ENCODE measurements at places on chromosomes 4 and X.

DNA sequence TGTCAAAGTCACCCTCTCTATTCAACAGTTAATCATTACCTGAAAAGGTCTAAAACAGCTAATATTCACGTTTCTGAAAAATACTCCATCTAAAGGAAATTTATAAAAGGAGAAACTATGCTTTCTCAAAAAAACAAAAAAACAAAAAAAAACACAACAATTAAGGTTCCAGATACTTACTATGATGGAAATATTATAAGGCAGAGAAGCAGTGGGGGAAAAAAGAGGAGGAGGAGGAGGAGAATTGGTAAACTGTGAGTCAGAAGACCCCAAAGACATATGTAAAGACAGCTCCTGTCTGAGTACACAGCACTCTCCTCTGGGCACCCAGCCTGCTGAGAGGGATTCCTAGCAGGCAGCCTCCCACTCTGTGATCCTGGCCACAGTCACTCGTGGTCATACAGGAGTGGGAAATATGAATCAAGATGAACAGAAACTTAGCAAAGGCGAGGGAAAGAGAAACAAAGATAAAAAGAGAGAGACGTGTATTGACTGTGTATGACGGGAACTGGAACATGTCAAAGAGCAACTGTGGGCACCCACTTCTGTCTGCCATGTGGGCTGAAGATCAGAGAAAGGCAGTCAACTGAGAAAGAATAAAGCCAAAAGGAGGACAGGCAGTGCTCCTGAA, 12.5 kb downstream of the KLHL15 start:
- peak; percentile 46 for DNase-seq

- no peak for DNase-seq
These were observed 371.0 kb downstream of the BCOR start for GRCh38 chrX:39726771-39727170.

GRCh38 chrX:19127649-19128168, 5.4 kb upstream of the ADGRG2 start:
- no peak for DNase-seq

- no peak for DNase-seq
These were observed 1.1 kb upstream of the CYTL1 start for GRCh38 chr4:5020341-5020740.
